ENCODE measurements at places on chromosomes 13 and 19.

- peak; percentile 89 for DNase-seq
These were observed at the start of gene MAST1 for GRCh38 chr19:12838182-12838885. MAST1 (plus strand) TSS chr19:12838515; CDS start chr19:12838573, 58 bp downstream.

DNA sequence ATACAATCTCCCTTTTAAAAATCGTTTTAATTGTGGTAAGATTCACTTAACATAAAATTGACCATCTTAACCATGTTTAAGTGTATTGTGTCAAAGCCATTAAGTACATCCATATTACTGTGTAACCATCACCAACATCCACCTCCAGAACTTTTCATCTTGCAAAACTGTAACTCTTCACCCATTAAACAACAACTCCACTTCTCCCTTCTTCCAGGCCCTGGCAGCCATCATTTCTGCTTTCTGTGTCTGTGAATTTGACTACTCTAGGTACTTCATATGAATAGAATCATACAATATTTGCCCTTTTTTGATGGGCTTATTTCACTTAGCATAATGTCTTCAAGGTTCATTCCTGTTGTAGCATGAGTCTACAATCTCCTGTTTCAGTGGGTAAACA lies 36.5 kb upstream of the VWA8 start:
- no peak for DNase-seq

GRCh38 chr19:42278452-42279154 lies 9.6 kb downstream of the CIC start:
- no peak for DNase-seq

DNA sequence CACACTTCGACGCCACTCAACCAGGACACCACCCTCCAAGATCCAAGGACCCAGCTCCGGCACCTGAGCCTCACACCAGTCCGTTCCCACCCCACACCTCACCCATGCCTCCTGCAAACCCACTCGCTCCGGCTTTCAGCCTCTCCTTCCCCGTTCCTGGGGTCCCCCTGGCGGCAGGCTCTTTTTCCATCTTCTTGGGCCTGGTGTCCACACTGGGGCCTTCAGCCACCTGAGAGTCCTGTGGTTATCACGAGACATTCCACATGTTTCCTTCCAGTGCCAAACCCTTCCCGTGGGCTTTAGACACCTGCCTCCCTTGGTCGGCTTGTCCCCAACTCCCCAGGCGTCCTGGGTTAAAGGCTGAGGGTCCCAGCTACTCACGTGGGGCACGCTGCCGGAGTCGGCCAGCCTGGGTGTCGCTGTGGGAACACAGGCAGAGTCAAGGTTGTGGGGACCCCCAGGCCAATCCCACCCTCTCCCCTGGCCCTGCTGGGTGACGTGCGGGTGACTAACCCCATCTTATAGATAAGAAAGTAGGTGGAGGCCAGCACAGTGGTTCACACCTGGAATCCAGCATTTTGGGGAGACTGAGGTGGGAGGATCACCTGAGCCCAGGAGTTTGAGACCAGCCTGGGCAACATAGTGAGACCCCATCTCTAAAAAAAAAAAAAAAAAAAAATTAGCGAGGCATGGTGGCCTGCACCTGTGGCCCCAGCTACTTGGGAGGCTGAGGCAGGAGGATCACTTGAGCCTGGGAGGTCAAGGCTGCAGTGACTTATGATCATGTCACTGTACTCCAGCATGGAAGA lies 1.9 kb downstream of the JSRP1 start:
- DNase-seq, result no peak

DNA sequence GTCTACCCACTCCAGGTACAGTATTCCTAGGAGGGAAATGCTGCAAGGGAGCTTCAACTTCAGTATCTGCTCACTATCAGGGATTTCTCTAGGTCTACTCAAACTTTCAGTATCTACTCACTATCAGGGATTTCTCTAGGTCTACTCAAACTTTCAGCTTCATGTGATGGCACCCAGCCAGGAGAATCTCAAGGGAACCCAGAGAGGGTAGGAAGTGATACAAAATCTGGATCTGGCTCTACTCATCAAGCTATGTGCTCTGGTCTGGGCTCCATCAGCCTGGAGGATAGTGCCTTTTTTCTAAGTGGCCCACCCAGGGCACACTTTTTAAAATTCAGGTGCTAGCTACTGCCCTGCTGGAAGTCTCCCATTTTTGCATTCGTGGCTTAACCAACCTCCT lies 52.3 kb upstream of the FNDC3A start:
- DNase-seq, result no peak

DNA sequence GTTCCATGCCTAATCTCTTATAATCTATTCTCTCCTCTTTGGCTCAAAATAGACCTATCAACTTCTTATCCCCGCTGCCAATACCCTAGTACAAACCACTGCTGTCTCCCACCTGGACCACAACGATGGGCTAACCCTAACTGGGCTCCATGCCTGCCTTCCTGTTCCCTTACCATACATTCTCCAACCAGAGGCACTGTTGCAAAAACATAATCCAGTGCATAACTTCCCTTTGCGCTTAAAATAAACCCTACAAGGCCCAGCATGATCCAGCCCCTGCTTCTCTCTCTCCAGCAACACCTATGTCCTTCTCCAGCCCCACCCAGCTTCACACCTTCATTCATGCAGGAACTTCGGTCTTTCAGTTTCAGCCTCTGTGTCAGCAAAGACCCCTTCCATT lies 27.4 kb upstream of the CEBPA start:
- DNase-seq, result no peak

GRCh38 chr13:98751367-98751782 lies 1.1 kb downstream of the SLC15A1 start:
- DNase-seq, result no peak

- DNase-seq, result no peak
These were observed 682.6 kb upstream of the SGCG start for GRCh38 chr13:22497991-22498780.

- DNase-seq, result no peak
These were observed 65.4 kb upstream of the RFC3 start for GRCh38 chr13:33752597-33752996.

DNA sequence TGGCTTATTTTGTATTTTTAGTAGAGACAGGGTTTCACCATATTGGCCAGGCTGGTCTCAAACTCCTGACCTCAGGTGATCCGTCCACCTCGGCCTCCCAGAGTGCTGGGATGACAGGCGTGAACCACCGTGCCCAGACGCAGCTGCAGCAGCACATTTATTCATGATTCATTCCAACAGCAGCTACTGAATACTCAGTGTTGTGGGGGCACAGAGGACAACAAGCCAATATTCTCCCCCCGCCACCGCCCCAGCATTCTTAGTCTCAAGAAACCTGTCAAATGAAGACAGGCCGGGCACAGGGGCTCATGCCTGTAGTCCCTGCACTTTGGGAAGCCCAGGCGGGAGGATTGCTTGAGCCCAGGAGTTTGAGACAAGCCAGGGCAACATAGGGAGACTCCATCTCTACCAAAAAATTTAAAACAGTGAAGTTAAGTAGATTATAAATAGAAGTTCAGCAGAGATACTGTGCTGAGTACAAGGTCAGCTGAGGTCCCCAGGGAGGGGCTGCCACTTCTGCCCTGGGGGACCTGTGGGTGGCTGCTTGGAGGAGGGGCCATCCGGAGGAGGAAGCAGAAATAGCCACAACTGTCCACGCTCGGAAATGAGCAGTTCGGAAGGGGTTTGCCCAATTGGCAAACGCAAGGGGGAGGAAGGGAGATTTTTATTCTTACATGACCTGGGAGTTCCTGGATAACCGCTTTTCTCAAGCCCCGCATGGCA lies 4.3 kb downstream of the DOT1L start:
- no peak for DNase-seq

- no peak for DNase-seq
These were observed 18.8 kb downstream of the HIPK4 start for GRCh38 chr19:40370997-40371801.

- DNase-seq, result no peak
These were observed 1.2 kb downstream of the ZNF8 start for GRCh38 chr19:58279925-58280316.

DNA sequence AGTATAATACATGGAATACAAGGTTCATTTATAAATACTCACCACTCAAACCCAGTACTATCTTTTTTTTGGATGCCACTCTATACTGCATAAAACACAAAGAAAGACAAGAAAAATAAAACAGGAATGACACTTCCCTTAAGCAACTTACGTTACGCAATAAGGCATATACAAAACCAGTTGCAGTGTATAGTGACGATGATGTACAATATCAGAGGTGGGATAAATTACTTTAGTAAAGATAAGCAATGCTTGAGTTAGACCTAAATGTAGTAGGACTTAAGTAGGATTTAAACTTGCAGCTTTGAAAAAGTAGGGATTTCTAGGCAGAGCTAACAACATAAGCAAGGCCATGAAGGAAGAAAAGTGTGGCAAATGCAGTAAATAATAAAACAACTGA lies 374.9 kb downstream of the SPRY2 start:
- no peak for DNase-seq

GRCh38 chr13:97223037-97223710 lies 1.0 kb downstream of the MBNL2 start:
- no peak for DNase-seq

- no peak for DNase-seq
These were observed 10.5 kb downstream of the ZIC2 start for GRCh38 chr13:99991828-99992775.

Measured in GM12891 (cell line).